ENCODE measurements at places on chromosomes 13 and 19.

GRCh38 chr13:77329911-77330584, 3.2 kb upstream of the MYCBP2 start:
- no peak for DNase-seq

GRCh38 chr13:38519229-38519911, 167.5 kb upstream of the FREM2 start:
- DNase-seq, result no peak

DNA sequence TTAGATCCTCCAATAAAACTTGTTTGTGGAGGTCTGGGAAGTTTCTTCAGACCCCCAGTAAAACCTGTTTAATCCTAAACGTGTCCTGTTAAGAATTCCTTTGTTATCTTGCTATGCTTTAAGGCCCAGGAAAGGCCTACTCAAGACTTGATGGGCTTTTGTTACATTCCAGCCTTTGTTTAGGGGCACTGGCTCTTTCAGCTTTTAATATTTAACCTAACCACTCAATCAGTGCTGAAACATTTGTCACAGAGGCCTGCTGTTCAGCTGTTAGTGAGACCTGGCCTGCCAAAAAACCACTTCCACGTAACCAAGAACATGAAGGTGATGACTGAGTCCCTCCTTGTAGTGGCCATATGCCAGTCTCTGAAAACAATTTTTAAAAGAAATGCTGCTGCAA, 41.7 kb downstream of the PCDH17 start:
- no peak for DNase-seq

DNA sequence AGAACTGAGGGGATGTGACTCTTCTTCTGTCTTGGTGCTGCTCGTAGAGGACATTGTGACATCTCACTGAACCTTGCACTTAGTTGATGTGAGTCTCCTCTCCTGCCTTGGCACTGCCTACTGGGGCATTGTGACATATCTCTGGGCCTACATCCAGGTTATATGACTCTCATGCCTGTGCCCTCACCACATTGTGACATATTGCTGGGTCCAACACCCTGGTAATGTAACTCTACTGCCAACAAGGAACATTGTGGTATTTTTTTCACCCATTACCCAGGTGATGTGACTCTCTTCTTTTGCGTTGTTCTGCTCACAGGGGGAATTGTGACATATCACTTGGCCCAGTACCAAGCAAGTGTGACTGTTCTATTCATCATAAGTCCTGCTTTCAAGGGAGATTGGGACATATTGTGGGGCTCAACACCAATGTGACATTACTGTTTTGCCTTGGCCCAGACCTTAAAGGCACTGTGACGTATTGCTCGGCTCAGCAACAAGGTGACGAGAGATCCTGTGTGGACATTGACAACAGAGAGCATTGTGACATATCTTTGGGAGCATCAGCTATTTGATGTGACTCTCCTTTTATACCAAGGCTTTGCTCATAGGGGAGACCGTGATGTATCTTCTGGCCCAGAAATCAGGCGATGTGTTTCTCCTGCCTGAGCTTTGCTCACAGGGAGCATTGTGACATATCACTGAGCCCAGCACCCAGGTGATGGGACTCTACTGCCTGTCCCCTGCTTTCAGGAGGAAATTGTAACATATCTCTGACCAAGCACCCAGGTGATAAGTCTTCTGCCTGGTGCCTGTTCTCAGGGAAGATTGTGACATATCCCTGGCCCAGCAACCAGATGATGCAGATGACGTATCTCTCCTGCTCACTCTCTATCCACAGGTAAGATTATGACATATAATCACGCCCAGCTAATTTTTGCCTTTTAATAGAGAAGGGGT, 12.2 kb upstream of the ZNF429 start:
- no peak for DNase-seq

DNA sequence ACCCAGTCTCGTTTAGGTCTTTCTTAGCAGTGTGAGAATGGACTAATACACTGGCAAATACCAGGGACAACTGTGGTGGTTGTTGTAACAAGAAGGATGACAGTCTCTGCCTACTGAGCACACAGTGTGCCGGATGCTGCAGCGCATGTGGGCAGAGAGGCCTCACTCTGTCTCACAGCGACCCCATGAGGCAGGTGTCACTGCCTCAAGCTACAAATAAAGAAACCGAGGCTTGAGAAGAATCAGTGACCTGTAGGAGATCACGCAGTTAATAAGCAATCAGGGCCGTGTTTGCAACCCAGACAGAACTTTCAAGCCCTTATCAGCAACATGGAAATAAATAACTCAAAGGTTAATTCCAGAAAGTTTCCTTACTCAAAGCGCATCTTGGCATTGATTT, 40.5 kb upstream of the GAS6 start:
- no peak for DNase-seq

DNA sequence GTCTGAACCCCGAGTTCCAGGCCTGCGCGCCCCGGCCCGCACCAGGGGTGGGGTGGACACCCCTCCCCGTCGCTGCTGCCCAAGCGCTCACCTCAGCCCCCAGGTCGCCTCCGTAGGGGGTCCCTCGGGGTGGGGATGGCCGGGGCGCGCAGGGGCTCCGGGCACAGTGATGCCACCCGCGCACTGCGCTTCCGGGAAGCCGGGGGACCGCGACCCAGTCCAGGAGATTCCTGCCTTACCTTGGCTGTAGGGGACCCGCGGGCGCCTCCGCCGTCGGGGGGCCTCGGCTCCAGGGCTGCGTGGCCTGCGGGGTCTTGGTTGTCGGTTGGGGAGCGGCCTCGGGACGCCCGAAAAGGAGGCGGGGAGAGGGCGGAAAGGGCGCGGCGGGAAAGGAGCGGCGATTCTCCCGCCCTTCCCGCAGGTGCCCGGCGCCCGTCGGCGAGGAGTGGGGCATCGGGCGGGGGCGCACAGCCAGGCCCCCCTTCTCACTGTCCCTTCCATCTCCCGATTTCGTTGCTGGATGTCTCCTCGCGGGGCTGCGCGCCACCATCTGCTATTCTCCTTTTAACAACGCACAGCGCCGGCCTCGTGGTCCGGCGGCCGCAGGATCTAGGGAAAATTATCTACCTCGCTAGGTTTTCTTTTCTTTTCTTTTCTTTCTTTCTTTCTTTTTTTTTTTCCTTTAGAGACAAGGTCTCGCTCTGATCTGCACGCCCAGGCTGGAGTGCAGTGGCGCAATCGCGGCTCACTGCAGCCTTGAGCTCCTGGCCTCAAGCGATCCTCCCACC, at the start of gene KEAP1:
Gene KEAP1 (minus strand): TSS at position 355 of the 788 bp plus-strand sequence. CDS start 3,323 bp downstream, outside the sequence.
- no peak for DNase-seq

DNA sequence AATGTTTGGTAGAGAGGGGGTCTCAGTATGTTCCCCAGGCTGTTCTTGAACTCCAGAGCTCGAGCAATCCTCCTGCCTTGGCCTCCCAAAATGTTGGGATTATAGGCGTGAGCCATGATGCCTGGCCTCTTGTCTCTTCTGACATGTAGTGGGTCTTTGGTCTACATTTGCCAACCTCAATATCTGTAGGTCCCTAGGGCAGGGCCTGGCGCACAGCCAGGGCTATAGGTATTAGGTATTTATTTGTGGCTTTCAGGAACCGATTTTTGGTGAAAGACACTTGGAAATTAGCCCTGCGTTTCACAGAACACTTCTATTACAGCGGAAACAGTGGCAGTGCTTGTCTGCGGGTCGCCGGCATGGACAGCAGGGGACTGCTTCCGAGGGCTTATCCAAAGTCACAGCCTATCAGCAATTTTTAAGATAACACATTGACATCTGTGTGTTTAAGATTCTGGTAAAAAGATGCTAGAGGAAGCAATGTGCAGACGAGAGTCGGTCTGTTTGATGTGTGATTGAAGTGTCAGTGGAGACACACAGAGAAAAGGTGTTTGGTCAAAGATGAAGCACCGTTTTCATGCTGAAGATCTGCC, 14.5 kb downstream of the ZNF536 start:
- no peak for DNase-seq

DNA sequence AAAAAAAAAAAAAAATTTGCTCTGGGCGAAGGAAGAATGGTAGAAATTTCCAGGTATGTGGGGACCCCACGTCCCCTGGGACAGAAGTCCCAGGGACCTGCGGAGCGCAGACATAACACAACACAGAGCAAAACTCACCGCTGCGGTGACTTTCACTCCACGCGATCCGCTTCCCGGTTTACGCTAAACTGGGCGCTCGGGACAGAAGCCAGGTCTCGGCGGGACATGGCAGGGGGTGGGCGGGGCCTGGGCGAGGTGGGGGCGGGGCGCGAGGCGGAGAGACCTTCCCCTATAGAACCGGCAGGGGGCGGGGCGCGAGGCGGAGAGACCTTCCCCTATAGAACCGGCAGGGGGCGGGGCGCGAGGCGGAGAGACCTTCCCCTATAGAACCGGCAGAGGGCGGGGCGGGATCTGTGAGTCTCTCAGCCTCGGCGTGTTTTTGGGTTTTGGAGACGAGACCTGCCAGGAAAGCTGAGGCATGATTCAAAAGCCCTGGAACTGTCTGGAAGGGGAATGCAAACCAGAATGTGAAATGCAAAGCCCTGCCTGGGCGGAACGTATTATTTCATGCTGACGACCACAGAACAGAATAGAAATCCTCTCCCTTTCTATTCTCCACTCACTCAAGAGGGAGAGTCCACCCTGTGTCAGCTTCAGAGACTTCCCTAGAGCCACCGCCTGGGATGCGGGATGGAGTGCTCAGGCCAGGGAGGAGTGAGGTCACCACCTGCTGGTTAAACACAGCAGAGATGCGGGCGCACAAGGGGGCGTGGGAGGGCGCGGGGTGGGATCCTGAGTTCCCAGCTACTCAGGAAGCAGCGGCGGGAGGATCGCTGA, 20.2 kb upstream of the ERVV-1 start:
- DNase-seq, result peak; percentile 55

- DNase-seq, result peak; percentile 92
These were observed 5.8 kb downstream of the MLLT1 start for GRCh38 chr19:6273701-6274601.

- no peak for DNase-seq
These were observed 20.4 kb upstream of the NFIC start for GRCh38 chr19:3345850-3346460.

All from HFFc6 (cell line).